Activated CD4-positive, alpha-beta T cell treated with anti-CD3 and anti-CD28 coated beads, Interleukin-2, amount 50 U/mL, for 24 hours (primary cell): ENCODE measurements at places on chromosomes 1 and 21.
A peak's percentile ranks its signal among the peaks of the same experiment; 100 is the strongest.

DNA sequence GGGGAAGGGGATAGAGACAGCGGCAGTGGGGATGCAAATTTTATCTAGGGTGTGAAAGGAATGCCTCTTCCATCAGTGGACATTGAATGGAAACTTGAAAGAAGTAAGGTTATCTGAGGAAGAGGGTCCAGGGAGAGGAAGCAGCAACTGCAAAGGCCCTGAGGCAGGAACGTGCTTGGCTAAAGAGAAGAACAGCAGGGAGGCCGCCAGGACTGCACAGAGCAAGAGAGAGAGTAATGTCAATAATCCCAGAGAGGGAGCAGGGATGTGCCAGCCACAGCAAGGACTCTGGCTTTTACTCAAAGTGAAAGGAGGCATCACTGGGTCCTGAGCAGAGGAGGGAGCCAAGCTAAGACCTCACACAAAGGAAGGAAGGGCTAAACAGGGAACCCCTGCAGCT is 50.9 kb downstream of the KCND3 start:
- DNase-seq, result no peak

- DNase-seq, result no peak
Observed at GRCh38 chr1:229037806-229038405, 233.0 kb upstream of the RAB4A start.

- peak; percentile 50 for DNase-seq
Observed at GRCh38 chr21:42309753-42310213, 5.4 kb downstream of the TFF3 start.

- no peak for DNase-seq
Observed at GRCh38 chr21:29096218-29097015, 23.0 kb upstream of the CCT8 start.

- no peak for DNase-seq
Observed at GRCh38 chr1:70778056-70778762, 269.4 kb downstream of the PTGER3 start.

- DNase-seq, result no peak
Observed at GRCh38 chr1:208521534-208521933, 277.4 kb upstream of the PLXNA2 start.

GRCh38 chr1:156751451-156751756 is at the start of gene HDGF:
HDGF (minus strand) TSS chr1:156751675; CDS start chr1:156751429, 246 bp downstream.
- DNase-seq, result no peak

DNA sequence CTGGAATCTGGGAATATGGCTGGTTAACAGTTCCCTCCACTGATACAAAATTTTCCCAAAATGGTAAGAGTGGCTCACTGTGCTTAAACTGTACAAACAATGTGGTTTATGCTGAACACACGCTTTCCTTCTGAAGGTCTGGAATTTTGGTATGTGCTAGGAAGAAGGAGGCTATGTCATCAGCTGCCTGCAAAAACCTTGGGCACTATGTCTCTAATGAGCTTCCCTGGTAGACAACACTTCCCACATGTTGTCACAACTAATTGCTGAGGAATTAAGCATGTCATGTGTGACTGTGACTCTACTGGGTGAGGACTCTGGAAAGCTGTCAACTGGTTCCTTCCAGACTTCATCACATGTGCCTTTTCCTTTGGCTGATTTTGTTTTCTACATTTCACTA is 29.2 kb downstream of the IPP start:
- DNase-seq, result no peak

DNA sequence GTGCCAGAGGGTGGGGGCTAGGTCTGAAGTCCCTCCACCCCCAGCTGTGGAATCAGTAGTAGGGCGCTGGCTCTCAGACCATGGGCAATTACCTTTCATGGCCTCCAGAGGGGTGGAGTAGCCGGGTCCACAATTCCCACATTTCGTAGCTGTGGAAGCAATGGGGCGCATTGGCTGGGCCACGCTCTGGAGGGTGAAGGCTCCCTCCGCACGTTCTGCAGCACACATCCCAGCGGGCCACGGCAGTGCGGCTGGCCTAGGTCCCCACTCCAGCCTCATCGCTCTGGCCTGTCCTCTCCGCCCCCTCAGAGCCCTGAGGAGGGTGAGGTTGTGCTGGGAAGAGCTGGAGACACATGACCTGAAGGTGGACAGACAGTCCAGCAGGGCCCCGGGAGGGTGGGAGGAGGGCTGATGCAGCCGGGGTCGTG is 2.9 kb downstream of the SELENBP1 start:
- DNase-seq, result no peak

DNA sequence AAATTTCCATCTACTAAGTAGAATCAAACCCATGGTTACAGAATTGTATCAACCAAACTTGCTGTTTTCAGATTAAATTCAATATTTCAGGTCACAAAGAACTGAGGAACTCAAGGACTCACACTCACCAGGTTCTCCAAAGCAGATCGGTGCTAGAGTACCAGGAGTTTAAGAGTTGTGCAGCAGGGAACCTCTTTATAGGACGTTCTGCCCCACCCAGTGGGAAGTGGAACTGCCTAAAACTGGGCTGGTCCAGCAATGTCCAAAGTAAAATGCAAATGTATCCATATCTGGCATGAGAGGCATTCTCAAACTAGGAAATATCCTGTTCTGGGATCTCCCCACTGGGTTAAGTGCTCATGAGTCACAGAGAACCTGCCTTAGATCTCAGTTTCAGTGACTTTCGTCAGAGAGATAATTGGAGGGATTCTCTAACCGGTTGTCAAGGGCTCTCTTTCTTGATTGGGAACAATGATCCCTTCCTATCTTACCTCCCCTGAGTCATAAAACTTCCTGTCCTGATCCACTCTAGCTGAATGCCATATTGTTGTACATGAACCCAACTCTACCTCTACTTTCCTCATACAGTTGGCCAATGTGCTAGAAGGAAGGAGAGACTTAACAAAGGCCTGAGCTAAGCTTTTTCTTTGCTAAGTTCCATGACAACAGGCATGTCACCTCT is at the start of gene SPRR2D:
SPRR2D (minus strand) TSS at position 171 of the 682 bp plus-strand sequence. CDS start 774 bp downstream, outside the sequence.
- DNase-seq, result no peak

DNA sequence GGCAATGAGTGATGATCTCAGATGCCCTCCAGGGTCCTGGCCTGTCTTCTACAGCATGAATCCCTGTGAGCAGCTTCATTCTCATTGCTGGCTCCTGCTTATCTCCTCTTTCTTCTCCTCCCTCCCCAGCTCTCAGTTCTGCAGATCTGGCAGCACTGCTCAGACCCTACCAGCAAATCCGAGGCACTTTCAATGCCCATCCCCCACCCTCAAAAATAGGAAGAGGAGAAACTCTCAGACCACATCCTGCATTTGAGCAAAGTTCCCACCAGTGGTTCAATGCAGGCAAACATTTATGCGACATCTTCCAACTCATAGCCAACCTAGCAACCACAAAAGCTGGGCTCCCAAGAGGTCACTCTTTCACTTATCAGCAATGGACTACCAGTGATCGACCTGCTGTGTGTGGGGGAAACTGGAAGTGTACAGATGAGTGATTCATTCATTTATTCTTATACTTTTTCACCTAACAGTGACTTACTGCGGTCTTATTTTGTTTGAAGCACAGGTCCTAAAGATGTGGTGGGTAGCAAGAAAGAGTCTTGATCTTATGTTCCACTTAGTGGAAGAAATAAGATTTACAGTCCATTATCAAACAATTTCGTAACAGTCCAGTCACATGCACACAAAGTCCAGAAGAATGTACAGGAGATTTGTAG is 5.8 kb upstream of the CHI3L2 start:
- DNase-seq, result no peak

DNA sequence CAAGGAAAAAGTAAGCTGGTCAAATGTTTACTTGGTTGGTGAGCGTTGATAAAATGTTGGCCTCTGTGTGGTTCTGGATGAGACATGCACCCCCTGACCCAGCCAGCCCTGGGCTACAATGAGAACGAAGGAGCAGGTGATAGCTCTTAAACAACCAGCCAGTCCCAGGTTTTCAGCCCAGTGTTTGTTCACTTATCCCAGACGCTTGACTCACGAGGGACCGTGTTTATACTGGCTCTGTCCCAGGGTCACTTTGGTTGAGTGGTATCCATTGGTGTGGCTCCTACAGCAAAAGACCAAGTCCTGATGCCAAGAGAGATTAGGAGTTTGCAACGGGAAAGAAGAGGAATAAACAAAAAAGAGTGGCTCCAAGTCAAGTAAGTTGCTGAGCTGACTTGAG is 86.9 kb downstream of the KCNJ15 start:
- no peak for DNase-seq

DNA sequence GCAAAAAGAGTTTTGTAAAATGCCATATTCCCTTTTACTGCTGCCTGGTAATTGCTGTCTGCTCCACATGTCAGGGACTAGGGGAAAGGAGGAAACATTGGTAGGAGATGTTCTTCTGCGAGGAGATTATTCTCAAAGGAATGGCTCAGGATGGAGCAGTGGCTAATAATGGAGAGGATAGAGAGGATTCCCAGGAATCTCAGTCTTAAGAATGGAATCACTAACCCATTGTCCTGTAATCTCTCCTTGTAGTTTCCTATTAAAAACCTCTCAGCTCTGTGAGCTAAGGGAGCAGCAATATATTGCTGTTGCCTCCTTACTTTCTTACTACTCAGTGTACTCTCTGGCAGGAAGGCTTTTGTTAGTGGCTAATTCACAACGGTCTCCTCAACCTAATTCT is 175.4 kb downstream of the HS2ST1 start:
- DNase-seq, result no peak

DNA sequence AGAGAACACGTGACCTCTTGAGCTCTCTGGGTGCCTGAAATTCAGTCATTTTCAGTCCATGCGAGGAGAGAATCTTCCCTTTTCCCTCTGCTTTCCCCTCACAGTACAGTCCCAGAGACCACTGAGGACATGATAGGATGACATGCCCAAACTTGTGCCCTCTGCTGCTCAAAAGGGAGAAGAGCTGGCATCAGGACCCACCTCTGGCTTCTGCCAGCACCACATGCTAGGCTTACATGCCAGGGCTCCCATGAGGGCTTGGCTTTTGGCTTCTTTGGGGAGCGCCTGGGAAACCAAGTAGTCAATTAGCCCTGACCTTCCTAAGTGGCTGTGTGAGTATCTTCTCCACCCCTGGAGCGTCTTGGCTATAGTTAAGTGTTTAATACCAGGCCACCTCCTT is 13.8 kb upstream of the KCNQ4 start:
- DNase-seq, result no peak
